ENCODE measurements at places on chromosomes 3 and 15. TPM values are rescaled to one million over a fixed set of nuclear protein-coding genes. Genes with fewer than 3 reads are reported as not detected.

DNA sequence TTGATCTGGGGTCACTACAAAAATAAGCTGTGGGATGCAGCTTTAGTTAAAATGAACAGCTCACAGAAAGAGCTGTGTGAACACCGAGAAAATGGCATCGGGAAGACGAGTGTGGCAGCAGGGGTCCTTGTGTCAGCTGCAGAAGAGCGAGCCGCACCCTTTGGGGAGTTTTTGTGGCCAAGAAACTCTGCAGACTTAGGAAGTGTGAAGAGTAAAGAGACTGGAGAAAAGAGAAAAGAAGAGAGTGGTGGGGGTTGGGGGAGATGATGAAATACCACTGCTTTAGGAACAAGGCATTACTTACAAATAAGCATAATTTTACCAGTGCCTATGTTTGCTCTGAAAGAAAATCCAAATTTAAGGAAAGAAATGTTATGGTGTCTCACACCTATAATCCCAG lies 147.8 kb downstream of the LRRC28 start:
- no peak for DNase-seq

GRCh38 chr3:181694805-181695660 lies 16.7 kb upstream of the SOX2 start:
- DNase-seq, result no peak

- no peak for DNase-seq
Measured at GRCh38 chr3:110783541-110783940, 288.1 kb upstream of the NECTIN3 start.

The AADACL2 gene
- total RNA-seq, result not detected

- no peak for DNase-seq
Measured at GRCh38 chr3:86989006-86989405, 1.9 kb downstream of the VGLL3 start.

DNA sequence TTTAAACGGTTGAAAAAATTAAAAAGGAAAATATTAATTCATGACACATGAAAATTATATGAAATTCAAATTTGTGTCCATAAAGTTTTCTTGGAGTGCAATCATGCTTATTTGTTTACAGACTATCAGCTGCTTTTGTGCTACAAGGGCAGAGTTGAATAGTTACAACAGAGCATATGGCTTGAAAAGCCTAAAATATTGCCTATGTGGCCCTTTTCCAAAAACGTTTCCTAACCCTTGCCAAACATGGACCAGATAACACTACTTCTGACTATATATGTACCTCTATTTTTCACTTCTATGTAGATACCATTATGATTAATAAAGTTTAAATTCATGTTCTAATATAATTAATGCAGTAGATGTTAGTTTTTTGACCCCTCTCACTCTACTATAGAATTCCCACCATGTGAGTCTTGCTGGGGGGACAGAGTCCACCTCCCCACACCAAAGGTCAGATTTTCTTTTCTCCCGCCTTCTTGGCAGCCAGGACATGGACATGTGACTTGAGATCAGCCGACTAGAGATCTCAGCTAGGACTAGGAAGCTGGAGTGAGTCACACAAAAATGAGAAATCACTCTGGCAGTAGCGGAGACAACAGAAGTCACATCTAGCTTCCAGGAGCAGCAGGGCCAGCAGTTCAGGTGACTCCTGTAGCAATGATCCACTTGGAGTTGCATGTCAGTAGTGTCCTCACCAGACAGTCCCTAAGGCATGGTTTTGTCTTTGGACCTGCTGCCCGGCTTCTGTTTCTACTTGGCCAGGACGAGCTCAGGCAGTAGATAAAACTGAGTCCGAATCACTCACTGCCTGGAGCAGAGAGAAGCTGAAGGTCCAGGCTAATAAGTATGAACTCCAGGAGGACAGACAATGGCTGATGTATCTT lies 22.4 kb downstream of the CIAO2A start:
- peak; percentile 96 for DNase-seq

DNA sequence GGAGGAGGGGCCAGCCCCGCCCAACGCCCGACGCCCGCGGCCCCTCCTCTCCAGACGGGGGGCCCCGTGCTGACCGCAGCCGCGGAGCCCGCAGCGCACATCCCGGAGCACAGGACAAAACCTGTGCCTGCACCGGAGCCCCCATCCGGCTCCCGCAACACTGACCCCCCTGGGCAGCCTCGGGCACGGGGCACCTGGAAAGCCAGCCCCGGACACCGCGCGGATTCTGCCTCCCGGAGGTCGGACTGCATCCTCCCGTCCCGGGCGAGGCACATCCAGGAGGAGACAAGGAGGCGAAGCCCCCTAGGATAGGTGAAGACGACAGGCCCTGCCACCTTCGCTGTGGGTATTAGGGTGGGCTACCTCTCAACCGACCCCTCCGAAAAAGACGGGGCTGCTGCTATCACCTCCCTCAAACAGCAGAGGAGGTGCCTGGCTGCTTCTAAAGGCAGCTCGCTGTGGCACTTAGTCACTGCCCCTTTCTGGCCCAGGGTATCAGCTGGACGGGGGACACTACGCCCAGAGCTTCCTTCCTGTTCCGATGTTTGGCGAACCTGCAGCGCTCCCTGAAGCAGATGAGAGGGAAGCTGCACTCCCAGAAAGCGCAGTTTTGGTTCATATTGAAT lies 10.6 kb downstream of the XXYLT1 start:
- peak; percentile 31 for DNase-seq

The OXTR gene
- total RNA-seq, result not detected

- DNase-seq, result no peak
Measured at GRCh38 chr3:13163848-13164382, 90.7 kb upstream of the IQSEC1 start.

The FBXL22 gene
- total RNA-seq, result not detected

DNA sequence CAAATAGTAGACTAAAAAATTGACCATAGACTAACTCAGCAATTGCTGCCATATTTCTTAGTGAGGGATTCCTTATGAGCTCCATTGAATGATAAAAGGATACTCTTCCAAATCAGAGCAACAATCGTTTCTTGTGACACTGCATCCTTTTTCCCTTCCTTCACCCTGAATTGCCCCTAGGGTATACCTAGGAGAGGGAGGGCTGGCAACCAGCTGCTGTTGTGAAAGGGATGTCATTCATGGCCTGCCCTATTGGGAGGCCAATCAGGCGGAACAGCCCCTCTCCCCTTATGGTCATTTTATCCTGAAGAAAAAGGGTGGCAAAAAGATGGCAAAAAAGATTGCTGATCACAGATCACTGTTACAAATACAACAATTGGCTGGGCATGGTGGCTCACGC lies 26.3 kb downstream of the B3GNT5 start:
- no peak for DNase-seq

The RAB7A gene
- total RNA-seq, result 174 TPM

The CLDN16 gene
- not detected for total RNA-seq

- DNase-seq, result no peak
Measured at GRCh38 chr3:77426531-77426930, 386.6 kb downstream of the ROBO2 start.

DNA sequence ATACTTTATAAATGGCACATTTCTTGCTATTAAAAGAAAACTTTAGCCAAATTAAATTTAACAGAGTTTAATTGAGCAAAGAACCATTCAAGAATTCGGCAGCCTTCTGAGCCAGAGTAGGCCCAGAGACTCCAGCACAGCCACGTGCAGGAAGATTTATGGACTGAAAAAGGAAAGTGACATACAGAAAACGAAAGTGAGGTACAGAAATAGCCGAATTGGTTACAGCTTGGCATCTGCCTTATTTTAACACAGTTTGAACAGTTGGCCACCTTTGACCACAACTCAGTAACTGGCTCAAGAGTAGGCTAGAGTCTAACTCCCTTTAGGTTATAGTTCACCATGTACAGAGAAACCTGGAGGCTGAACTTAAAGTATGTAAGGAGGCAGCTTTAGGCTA lies 17.6 kb downstream of the CFAP44 start:
- DNase-seq, result no peak

The CP gene
- 0.85 TPM for total RNA-seq

GRCh38 chr3:129276385-129276784 lies 2.3 kb upstream of the HMCES start:
- no peak for DNase-seq

DNA sequence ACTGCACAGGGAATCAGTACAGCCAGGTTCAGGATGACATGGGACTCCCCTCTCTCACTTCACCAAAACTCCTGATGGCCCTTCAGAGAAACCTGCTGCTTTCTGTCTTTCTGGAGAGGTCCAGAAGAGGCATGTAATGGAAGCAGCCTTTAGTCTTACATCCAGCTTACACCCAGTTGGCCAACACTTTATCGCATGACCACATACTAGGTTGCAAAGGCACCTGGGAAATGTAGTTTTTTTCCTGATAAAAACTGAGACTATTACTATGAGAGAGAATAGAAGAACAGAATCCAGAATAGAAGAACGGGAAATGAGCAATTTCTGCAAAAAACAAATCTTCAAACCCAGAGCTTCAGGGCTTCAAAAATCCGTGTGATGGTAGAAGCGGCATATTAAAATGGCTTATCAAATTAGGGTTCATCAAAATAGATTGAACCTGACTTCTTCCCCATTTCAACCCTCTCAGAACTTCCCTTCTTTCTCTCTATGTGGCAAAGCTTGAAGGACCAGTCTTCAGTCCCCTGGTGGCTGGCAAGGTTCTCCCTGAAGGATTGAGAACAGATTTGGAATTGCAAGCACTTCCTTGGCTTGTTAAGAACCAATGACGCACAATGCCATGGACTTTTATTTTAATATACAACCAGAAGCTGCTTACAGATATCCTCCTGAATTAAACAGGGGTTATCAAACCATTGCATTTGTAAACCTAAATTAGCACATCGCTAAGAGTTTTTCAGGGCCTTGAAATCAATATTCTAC lies 34.4 kb downstream of the CORO2B start:
- no peak for DNase-seq

DNA sequence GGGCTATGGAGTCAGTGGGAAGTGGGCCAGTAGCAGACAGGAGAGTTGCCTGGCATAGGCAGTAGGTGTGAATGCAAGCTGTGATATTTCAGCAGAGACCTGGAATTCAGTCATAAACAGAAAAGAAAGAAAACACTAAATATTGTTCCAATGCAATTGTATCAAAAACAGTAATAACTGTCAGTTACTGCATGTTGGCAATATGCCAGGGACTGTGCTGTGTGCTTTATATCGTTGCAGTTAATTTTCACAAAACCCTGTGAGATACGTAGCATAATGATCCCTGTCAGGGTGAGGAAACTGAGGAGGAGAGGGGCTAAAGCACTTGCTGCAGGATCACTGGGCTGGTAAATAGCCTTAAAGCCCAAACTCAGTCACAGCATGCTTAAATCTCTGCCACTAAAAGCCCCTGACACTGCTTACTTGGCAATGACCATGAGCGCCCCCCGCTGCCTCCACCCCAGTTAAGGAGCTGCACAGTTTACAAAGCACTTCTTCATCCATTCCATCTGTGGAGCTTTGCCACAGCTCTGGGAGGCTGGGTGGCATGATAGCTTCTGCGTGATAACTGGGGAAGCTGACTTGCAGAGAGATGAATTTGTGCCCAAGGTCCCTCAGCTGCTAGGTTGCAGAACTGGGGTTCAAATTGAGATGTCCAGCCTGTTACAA lies 3.9 kb downstream of the SLC6A1 start:
- DNase-seq, result no peak

The SLC33A1 gene
- total RNA-seq, result 9.3 TPM

GRCh38 chr3:55177749-55178148 lies 249.9 kb upstream of the LRTM1 start:
- DNase-seq, result no peak

DNA sequence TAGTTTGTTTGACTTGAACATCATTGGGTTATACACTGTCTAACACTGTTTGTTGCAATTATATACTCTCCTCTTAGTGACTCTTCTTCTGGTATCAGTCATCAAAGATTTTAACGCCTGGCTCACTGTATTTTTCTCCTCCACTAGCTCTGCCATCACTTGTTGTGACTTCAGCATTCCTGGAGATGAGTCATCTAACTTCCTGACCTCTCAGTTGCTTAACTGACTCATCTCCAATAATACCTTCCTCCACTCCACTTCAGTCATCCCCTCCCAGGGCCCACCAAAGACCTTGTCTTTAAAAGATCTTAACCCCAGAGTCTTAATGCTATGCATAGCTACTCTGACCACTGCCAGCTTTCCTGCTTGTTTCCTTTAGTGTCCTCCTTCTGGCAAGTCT lies 28.6 kb upstream of the CLSTN2 start:
- DNase-seq, result no peak

- DNase-seq, result peak; percentile 6
Measured at GRCh38 chr3:48410205-48411040, 19.5 kb downstream of the PLXNB1 start.

- no peak for DNase-seq
Measured at GRCh38 chr3:47433796-47434195, 41.9 kb downstream of the SCAP start.

The IL16 gene
- 4.2 TPM for total RNA-seq

The IL17RC gene
- 67.3 TPM for total RNA-seq

DNA sequence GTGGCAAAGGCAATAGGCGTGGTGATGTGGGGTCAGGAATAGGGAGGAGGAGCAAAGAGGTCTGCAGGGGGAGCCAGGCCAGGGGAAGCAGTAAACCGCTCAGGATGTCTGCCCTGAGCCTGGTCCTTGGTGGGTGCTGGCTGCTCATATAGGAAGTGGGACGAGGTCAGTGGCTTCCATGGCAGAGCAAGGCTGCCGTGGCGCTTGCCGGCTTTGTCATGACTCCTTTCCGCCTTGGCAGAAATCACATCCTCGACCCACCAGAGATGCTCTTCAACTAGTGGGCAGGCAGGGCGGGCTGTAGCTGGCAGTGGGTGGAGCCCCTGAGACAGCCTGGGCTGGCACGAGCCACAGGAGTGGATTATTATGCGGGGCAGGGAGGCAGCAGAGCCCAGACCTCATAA lies 13.1 kb upstream of the SKOR1 start:
- no peak for DNase-seq

- DNase-seq, result no peak
Measured at GRCh38 chr15:79028411-79028964, 62.1 kb downstream of the RASGRF1 start.

DNA sequence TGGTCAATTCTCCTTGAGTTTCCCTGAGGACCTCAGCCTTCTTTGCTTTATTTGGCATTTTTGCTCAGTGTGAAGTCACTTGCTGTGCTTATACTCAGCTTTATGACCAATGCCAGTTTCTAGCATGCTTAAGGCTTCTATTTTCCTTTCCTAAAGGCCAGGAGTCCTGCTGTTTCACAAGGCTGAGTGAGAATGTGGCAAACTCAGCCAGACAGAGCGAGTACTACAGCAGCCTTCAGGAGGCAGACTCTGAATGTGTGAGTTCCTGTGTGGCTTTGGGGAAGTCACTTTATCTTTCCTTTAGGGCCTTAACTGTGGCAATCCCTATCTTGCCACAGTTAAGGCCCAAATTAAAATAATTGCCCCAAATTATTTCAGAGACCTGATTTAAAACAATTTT lies 213.2 kb upstream of the MRPL3 start:
- DNase-seq, result no peak

DNA sequence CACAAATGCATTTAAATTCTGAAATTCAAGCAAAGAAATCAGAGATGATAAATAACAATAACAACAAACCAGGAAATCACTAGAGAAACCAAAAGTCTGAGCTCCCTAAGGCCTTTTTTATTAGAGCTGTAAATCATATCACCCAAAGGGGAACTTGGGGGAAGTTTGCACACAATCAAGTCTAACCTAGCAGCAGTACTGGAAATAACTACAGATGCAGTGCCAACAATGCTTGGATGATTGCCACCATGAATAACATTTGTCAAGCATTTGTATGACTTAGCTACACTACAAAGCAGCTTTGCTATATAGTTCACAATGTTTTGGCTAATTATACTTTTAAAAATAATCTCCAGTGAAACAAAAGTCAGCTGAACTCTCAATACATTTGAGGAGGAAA lies 27.8 kb downstream of the SHQ1 start:
- peak; percentile 31 for DNase-seq

Measured in gastrocnemius medialis (tissue), 4 donors.